Activated CD4-positive, alpha-beta T cell treated with anti-CD3 and anti-CD28 coated beads for 36 hours (primary cell): ENCODE measurements at places on chromosomes 7 and 10.

DNA sequence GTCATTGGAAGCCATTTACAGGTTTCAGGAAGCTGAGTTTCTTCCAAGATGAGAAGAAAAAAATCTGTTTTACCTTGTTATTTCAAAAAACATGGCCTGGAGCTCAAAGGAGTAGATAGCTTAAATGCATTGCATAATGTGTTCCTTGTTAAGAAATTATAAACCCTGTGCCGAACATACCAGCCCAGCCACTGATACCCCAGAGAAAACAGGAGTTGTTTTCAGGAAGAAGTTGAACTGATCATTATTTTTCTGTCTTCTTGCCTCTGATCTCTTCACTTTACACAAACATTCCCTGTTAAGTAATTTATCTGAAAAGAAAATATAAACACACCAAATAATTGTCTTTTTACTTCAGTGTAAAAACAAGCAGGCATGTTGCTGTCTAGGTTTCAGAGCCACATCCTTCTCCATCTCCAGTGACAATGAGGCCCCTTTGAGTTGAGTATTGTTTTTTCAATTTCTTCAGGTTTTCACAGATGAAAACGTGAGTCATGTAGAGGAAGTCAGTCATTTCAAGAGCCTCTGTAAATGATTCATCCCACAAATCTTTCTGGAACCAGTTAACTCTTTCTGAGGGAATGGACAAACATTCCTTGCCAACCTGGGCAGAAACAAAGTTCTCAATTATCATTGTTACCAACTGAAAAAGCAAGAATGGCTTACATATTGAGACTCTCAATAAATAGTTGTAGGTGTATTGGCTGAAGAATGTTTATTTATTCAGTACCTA is 244.2 kb downstream of the IPMK start:
- no peak for DNase-seq

DNA sequence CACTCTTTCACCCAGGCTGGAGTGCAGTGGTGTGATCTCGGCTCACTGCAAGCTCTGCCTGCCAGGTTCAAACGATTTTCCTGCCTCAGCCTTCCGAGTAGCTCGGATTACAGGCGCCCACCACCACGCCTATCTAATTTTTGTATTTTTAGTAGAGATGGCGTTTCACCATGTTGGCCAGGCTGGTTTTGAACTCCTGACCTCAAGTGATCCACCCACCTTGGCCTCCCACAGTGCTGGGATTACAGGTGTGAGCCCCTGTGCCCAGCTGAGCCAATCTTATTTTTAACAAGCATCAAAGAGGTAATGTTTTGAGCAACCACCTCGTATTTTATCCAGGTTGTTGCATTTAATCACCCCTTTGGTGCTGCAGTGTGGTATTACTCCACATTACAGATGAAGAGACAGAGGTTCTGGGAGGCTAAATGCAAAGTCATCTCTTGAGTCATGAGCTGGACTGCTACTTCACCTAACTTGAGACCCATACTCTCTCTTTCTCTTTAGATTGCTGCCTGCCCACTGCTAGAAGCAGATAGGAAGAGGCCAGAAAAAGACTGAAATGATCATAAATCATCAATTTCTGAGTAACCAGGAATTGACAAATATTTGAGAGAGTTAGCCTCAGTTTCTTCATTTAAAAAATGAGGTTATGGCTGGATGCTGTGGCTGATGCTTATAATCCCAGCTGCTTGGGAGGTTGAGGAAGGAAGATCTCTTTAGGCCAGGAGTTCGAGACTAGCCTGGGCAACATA is 116.2 kb downstream of the CAMK1D start:
- peak; percentile 11 for DNase-seq

- DNase-seq = no peak
These were observed 37.7 kb upstream of the MINDY3 start for GRCh38 chr10:15898046-15898445.

- DNase-seq = no peak
These were observed 52.0 kb downstream of the THNSL1 start for GRCh38 chr10:25068152-25069058.

DNA sequence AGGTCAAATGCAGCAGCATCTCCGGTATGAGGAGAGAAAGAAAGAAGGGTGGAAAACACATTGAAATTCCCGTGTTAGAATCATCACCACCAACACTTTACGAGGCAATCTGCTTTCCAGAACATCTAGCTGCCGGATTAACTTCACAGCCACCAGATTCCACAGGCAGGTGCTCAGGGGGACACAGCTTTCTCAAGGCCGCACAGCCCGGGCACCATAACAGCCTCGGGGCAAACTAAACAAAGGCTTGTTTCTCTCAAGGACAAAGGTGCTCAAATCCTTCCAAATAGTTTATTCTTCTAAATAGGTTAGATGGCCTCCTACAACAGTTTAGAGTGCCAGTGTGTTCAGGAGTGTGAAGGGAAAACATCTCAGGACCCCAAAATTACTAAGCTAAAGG is 156.3 kb downstream of the DIP2C start:
- no peak for DNase-seq

DNA sequence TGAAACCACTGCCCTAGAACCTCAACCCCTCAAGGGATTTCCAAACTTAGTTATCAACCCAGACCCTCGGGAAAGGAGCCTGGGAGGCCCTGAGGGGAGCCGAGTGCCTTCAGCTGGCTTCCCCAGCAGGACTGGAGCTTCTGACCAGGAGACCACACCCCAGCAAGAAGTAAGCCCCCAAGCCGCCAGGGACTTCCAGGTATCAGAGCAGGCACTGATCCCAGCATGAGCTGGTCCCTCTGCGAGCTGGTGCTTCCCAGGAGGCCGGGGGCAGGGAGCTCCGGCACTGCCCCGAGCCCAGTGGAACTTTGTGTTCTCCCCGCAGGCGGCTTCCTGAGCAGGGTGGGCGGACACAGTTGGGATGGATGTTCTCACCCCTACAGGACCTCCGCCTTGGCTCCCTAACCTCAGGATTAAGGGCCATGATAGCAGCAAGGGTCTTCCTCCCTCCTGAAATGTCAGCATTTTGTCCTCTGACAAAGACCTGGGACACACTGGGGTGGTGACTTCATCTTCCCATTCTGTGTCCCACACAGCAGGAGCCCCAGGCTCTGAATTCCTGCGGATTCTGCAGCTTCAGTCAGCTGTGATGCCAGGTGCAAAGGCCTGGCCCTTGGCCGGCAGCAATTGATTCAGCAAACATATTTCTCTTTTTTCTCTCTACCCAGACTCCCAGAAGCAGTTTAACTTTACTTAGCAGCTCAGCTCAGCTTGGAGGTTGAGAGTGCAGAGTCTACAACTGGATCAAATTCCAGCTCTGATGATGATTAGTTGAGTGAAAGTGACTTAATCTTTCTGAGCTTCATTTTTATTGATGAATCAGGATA is 11.6 kb downstream of the ATP6V0E2 start:
- no peak for DNase-seq

DNA sequence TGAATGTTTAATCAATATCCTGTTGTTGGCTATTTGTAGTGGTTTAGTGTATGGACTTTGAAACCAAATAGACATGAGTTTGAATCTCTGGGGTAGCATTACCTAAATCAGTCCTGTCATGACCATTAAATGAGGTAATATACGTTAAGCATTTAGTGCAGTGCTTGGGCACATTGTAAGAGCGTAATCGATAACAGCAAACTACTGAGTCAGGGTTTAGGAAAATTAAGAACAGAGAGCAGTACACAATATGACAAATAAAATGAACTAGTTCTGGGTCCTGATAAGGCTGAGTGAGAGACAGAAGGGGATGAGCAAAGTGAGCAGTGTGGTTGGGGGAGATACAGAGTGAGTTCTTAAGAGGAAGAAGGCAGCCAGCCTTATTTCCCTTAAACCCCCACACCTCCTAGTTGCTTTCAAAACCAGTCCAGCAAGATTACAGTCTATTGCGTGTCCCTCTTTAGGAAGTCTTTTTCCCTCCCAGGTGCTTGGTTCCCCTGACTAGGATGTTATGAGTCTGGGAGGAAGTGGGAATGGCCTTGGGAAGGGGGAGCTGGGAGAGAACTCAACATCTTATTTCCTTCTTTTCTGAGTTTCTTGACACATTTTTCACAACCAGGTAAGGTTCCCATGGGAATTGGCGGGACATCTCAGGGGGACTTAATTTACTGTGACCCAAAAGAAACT is 171.0 kb downstream of the SND1 start:
- DNase-seq = no peak

DNA sequence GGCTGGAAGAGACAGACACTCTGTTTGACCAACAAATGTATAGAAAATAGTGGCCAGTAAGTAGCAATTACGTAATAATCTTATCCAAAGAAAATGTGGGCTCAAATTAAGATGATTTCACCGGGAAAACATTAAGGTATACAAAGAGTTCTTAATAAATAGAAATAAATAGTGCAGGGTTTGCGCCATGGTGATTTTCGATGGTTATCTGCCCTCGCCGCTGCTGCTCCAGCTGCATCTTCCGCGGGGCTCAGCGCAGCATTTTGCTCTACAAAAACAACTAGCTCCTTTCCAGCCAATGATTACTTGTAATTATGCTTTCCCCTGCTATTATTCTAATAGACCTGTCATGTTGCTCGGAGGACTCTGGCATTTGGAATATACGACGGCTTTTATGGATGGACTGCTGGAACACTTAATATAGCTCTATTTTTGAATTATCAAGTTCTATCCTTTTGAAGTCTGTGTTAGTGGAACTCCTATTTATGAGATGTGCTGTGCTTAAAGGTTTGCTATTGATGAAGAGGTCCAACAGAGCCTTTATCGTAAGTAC is 103.8 kb downstream of the BUB3 start:
- no peak for DNase-seq

DNA sequence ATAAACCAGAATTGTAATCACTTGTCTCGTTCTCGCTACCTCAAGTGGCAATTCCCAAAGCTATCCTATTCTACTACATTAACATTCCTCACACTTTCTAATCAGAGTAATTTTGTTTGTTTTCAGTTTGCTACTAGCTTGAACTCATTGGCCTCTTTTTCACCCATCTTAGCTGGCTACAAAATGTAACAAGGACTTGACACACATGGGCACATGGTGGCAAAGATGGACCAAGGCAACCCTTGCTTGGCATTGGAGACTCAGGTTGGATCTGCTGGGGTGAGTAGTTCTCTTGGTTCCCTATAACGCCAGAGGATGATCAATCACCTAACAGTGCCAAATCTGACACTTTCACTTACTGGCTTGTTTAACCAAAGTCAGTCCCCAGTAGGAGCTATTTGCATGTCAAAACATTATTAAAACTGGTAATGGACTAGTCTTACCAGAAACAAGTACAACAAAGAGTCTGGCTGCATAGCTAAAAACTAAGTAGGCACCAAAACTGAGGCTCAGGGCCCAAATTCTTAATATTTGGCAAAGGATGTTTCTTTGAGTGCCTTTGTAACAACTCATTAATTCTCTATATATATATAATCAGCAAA is 1.9 kb downstream of the USP6NL start:
- DNase-seq = no peak

- no peak for DNase-seq
These were observed 50.3 kb upstream of the DOCK1 start for GRCh38 chr10:126854726-126855495.

GRCh38 chr10:115001506-115002381 is 63.7 kb downstream of the TRUB1 start:
- no peak for DNase-seq

GRCh38 chr10:62779487-62780248 is 24.9 kb upstream of the ADO start:
- peak; percentile 92 for DNase-seq

DNA sequence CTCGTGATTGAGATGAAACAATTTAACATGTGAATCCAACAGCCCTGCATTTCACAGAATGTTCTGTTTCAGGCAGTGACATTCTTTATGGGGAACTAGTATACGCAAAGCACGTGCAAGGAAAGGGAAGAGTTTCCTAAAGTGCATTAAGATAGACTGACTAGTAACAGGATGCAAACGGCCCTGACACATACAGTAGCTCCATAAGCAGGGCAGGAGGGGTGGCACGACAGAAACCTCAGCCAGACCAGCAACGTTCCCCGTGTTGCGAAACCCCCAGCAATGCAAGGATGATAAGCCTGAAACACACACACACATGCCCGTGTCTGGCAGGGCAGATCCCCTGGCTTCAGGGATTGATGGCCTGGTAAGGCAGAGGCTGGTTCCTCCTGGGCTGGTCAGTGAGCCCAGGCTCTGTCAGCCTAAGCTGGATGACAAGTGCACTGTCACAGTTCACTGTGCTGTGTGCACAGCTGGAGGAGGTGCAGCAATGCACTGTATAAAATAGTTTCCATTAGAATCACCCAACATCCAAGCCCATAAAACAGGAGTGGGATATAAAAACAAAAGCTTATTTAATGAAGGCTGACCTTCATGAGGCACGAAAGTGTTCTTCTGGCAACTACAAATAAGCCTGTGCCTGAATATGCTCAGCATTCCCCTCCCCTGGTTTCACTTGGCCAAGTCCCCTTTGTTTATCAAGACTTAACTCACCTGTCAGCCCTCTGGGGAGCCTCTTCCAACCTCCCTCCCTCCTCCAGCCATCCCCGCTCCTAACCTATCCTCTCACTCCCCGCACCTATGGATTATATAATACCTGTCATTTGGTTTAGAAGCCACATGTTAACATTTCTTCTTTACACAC is 88.8 kb downstream of the GSAP start:
- no peak for DNase-seq

- no peak for DNase-seq
These were observed 110.3 kb upstream of the ANLN start for GRCh38 chr7:36279200-36279925.

DNA sequence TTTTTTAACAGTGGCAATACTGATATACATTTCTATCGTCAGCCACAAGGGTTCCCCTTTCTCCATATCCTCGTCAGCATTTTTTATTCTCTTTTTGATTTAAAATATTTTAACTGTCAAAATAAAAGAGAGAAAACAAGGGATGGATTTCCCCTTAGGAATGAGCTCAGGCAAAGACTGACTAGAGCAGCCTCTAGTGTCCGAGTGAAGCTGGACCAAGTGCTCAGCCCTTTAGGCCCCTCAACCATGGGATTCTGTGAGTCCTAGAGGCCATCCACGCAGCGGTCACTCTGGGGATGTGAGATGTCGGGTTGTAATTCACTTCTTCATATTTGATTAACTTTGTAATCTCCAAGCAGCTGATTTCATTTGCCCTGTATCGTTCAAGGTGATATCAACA is 137.4 kb upstream of the RNF32 start:
- DNase-seq = no peak

- DNase-seq = no peak
These were observed 214.4 kb upstream of the CELF2 start for GRCh38 chr10:10803278-10803677.

- peak; percentile 13 for DNase-seq
These were observed 33.2 kb upstream of the MKRN1 start for GRCh38 chr7:140512317-140513000.

GRCh38 chr7:42603496-42603895 is 308.4 kb downstream of the C7orf25 start:
- no peak for DNase-seq

GRCh38 chr7:28408960-28409715 is 3.2 kb upstream of the CREB5 start:
- peak; percentile 91 for DNase-seq

DNA sequence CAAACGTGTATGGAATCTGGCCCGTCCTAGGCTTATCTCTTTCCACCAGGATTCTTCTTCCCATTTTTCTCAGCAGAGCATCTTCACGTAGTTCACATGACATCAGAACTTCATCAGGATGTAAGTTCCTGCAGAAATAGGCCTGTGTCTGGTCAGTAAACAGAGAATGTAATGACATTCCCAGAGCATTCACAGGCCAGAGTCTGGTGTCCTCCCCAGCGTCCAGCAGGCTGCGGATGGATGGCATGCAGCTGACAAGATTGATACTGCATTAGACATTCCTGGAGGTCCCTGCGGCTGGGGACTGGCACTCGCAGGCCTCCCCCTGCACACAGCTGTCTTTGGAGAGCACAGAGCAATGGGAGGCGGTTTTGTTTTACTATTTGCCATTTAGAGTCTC is 28.7 kb downstream of the MGMT start:
- no peak for DNase-seq
